Liver (tissue), 10 donors: ENCODE measurements at places on chromosomes 12 and 14.
A peak's percentile ranks its signal among the peaks of the same experiment; 100 is the strongest.

GRCh38 chr14:91331721-91332120 lies 85.9 kb downstream of the CCDC88C start:
- peak; percentile 51 for DNase-seq

DNA sequence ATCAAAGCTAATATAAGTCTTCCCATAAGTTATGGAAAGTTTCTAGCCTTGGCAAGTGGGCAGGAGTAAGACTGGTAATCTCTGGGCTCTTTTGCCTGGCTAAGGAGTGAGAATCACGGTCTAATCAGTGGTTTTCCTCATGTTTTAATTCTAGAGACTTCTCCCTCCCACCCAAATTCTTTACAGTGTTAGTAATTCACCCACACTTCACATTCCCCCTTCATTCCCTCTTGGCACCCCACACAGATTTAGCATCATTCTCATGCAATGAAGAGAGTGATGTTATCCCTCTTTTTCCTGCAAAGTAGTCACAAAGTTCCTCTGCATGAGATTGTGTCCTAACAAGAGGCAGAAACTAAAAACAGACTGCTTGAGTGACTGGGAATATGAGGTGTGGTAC lies 28.6 kb upstream of the CACNA2D4 start:
- no peak for DNase-seq

- no peak for DNase-seq
Observed at GRCh38 chr14:80426683-80427082, 215.4 kb upstream of the DIO2 start.

DNA sequence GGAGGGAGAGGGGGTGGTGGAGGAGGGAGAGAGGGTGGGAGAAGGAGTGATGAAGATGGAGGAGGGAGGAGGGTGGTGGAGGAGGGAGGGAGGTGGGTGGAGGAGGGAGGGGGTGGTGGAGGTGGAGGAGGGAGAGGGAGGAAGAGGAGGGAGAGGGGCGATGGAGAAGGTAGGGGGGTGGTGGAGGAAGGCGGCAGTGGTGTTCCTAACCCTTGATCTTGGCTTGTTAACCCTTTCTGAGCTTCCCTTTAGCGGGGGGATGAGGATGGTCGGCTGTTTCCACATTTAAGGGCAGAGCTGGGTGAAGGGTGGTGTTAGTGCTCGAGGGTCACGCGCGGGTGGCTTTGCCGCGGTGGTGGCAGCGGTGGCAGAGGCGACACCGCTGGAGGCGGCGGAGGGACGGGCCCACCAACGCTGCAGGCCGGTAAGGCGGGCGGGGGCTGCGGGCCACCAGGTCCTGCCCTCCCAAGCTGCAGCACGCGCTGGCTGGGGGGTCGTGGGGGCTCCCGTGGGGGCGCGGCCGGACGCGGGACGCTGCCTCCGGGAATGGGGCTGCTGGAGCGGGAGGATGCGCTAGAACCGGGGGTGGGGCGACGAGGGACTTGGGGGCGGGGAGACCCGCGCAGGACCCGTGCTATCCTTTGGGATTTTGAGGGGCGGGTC lies 156.3 kb downstream of the PTPN11 start:
- no peak for DNase-seq

GRCh38 chr14:96125536-96125935 lies 79.1 kb upstream of the BDKRB2 start:
- DNase-seq = no peak

DNA sequence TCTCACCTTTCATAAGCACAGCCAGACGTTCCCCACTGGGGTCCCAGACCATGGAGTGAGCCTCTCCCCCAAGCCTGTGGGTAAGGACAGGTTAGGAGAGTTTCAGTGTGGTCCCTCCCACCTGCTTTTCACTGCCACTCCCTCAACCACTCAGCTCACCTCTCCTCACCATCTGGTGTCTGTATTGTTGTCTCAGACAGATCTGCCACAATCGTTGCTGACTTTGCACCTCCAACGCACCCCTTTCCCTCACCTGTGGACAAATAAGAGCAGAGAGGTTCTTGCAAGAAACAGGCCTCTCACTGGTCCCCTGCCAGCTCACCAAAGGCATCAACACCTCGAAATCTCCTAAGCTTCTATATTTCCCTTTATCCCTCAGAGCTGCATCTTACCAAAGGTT lies 8.8 kb downstream of the MYG1 start:
- DNase-seq = no peak

DNA sequence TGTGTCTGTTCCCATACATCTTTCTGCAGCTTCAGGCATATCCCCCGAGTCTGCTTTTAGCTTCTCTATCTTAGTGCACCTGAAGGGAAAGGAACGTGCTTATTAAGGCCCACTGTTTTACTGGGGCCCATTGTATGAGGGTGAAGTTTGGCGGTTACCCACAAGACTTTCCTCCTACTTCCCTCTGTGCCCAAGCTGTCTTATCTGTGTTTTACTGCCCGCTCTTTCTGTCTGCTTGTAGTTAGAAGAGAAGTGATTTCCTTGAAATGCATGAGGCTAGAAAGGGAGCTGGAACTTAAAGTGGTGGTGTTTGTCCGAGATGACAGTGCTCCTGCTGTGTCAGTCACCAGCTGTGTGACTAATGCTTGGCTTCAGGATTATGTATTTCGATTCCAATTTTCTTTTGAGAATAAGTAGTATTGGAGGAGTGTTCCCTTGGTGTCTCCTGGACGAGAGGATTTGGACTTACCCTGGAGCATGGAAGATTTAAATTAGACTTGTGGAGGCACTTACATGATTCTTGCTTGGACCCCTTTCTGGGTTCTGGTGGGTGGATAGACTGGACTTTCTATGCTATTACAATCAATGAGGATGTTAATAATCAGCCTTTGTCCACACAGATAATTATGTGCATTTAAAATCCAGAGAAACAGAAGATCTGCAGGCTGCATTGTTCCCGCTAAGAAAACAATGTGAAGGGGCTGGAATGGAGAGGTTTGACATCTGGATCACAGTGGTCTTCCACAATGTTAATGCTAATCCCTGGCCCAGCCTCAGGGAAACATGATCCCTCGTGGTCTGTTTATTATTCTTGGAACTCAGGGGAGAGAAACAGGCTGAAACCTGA lies 13.9 kb upstream of the KRT86 start:
- no peak for DNase-seq

DNA sequence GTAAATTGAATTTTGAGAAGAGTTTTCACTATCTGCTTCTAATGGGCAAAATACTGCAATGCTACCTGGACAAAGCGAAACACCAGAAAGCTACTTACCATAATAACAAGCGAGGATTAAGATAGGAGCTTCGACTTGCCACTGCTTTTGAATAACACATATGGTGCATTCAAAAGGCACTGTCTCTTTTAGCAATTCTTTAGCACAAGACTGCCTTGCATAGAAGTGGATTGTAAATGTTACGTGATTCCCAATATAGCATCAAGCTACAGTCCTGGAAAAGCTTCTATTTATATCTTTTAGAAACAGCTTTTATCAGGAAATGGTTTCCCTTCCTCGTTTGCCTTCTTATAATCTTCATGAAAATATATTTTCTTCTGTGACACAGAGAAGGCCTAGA lies 258.7 kb upstream of the PDE3A start:
- DNase-seq = no peak

DNA sequence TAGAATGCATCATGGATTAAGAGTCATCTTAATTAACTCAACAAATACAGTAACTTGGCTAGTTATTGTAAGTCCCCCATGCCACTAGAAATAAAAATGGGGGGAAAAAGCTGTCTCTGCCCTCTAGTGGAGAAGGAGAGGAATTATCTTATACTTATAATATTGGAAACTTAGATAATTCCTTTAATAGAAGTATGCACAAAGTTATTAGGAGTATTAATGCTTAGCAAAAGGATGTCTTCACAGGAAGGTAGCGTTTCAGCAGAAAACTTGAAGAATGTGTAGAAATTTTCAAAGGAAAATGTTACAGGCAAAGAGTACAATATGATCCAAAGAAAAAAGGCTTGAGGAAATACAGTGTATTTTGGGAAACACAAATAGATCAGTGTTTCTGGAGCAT lies 19.8 kb downstream of the OR5AU1 start:
- no peak for DNase-seq

DNA sequence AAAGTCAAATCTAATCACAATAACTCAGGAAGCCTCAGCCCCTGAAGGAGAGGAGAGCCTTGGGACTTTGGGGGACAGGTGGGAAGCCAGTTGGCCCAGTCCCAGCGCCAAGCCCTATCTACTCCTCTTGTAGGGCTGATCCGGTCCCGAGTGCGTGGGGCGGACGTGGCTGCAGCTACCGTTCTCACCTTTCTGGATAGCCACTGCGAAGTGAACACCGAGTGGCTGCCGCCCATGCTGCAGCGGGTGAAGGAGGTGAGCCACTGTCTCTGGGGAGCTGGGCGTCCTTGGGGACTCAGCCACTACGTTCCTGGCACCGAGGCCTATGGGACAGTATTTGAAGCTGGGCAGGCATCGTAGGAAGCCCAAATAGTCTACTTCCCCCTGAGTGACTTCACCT lies 68.4 kb downstream of the GALNT16 start:
- no peak for DNase-seq

GRCh38 chr12:109760930-109761921 lies 47.6 kb downstream of the FAM222A start:
- DNase-seq = peak; percentile 34

GRCh38 chr12:97452230-97452629 lies 10.4 kb upstream of the RMST start:
- no peak for DNase-seq

DNA sequence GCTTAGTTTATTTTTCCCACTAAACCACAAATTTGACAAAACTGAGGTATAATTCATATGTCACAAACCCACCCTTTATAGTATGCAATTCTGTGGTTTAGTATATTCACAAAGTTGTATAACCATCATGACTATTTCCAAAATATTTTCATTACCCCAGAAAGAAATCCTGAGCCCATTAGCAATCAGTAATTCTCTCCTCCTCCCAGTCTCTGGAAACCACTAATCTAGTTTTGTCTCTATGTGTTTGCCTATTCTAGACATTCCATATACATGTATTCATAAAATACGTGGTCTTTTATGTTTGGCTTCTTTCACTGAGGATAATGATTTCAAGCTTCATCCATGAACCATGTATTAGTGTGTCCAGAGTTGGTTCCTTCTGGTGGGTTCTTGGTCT lies 267.6 kb downstream of the AEBP2 start:
- DNase-seq = no peak

- DNase-seq = no peak
Observed at GRCh38 chr14:63770187-63770807, 42.4 kb upstream of the SGPP1 start.

GRCh38 chr12:47194501-47194900 lies 114.7 kb upstream of the AMIGO2 start:
- no peak for DNase-seq

- no peak for DNase-seq
Observed at GRCh38 chr14:65904988-65905387, 492.5 kb downstream of the FUT8 start.

DNA sequence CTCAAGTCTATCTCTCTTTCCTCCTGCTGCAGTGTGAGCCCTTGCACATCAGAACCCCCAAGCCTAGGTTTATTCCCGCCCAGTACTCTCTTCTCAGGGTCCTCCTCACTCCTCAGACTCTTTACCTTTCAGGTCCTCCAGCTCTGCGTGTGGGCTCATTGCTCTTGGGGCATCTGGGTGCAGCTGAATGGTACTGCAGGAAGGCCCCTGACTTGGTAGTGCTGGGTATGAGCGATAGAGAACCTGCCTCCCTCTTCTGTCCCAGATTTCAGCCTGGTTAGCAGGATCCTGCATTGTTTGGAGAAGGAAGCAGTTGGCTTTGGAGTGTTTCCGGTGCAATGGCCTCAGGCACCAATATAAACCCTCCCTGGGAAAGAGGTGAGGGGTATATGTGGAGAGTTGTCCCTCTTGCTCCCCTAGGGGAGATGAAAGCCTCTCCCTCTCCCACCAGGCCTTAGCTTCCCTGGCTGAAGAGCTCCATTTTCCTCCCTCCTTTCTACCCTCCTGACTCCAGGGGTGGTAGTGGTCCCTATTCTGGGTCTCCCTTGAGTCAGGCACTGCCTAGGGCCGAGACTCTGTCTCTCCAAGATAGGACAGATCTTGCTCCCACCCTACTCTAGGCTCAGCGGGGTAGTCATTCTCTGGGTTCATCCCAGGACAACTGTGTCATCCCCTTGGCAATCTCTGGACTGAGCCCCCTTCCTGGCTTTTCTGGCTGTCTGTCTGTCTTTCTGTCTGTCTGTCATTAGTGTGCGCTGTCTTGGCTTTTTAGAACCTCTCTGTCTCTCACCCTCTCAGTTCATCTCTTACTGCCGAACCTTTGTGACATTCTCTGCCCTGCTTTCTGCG lies 3.8 kb downstream of the LRP1 start:
- no peak for DNase-seq

- no peak for DNase-seq
Observed at GRCh38 chr12:131673888-131674257, 37.0 kb upstream of the SFSWAP start.

DNA sequence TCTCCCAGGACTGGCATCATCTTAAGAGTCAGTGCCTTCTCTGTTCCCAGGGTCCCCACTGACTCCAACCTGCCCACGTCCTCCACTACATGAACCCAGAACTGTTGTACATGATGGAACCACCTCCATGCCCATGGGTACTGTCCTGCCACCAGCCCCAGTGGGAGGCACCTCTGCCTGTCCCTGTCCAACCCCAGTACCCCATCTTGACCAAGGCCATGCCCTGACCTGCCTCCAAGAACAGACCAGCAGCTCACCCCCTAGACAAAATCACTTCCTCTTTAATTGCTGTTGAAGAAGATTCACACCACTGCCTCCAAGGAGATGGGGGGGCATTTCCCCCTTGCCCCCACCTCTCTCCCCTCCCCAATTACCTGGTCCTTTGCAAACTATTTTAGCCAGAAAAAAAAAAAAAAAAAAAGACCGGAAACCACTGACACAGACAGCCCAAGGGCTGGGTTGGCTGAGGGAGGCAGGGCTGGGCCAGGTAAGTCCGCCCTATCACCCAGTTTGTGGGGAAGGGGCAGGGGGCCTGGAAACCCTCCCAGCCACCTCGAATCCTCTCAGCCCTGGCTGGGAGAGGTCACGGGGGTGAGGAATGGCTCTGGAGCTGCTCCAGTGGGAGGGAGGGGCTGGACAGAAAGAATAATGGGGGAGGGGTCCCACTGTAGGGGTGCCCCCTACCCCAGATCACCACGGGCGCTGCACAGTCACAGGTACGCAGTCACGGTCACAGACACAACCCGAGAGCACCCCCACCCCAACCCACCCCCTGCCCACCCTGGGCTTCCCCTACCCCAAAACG lies 13.4 kb downstream of the AGAP2 start:
- no peak for DNase-seq

DNA sequence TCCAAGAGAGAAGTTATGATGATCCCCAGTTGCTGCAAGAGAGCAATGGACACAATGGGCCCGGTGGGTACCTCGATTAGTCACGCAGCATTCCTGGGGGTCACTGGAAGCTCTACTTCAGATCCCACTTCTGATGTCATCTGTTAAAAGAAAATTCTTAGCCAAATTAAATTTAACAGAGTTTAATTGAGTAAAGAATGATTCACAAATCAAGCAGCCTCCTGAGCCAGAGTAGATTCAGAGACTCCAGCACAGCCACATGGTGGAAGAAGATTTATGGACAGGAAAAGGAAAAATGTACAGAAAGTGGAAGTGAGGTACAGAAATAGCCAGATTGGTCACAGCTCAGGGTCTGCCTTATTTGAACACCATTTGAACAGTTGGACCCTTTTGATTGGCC lies 107.5 kb downstream of the SPTSSA start:
- no peak for DNase-seq

GRCh38 chr12:27779416-27779919 lies 565 bp upstream of the KLHL42 start:
- DNase-seq = no peak
